ENCODE measurements at places on chromosomes 5 and 9.

- no peak for DNase-seq
These were observed 1.9 kb downstream of the MAPK9 start for GRCh38 chr5:180289966-180290365.

GRCh38 chr5:4101189-4101588, 505.6 kb downstream of the IRX1 start:
- no peak for DNase-seq

DNA sequence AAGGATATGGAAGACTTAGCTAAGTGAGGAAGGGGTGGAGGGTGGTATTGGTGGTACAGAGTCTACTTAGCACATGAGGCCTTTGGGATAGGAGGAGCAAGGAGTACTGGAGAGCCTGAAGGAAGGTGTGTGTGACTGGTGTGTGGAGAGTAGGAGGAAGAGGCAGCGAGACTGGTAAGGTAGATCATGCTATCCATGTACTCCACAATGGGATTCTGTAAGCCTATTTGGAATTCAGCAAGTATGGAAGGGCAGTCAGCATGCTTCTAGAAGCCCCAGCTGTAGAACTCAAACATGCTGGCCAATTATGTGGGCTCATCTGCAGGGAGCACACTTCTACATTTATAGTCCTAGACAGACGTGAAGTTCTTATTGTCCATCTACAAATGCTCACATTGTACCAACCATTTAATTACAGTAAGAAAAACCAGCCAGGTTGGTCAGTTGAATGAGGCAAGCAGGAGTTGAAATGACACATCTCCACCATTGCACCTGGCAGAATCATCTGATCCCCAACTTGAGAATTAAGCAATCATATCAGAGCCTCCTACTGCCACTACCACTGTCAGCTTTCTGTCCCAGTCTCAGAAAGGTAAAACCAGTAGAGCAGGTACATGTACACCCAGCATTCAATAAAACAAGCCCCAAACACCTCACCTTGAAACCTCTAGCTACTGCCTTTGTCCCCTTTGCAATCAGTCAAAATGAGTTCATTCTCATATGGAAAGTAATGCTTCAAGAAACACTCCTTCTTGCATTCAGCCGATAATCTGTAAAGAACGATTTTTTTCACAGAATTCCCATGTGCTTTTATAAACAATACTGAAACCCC, 60.9 kb upstream of the GLRX start:
- DNase-seq: no peak

GRCh38 chr5:124952079-124952478, 205.6 kb upstream of the ZNF608 start:
- DNase-seq: no peak

- no peak for DNase-seq
These were observed 164.9 kb downstream of the ESM1 start for GRCh38 chr5:54820346-54821134.

GRCh38 chr5:142445266-142445665, 120.4 kb upstream of the SPRY4 start:
- no peak for DNase-seq

DNA sequence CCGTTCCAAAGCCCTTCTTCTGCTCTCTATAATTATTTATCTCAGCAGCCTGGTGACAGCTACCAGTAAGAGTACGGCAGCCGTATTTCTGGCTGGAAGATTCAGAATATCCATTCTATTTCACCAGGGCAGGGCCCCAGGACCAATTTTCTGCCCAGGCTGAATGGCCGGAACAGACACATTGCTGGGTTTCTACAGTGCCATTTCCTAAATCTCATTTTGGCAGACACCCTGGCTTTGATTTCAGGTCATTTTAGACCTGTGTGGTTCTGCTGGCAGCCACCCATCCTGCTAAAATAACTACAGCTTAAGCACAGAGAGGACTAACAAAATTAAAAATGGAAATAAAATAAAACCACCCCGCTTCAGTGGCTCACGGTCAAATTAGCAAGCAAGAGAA, 95.0 kb downstream of the CRB2 start:
- DNase-seq: no peak

GRCh38 chr5:84287951-84288350, 96.7 kb downstream of the EDIL3 start:
- DNase-seq: no peak

DNA sequence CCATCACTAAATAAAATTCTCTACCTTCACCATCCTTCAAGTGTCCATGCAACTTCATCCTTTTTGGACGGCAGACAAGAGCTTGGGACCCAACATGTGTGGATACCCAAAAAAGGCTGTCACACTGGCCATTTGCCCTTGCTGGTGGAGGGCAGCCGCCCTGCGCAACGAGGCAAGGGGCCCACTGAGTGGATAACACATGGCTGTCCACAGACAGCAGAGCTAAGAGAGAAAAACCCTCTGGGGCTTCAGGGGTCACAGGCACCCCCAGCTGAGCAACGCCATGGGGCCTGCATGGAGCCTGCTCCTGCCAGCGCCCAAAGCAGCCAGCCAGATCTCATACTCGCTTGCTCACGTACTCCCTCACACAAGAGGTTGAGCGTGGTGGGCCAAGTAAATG, 205.9 kb upstream of the NREP start:
- DNase-seq: no peak

GRCh38 chr5:6188344-6188743, 190.0 kb downstream of the MED10 start:
- no peak for DNase-seq

DNA sequence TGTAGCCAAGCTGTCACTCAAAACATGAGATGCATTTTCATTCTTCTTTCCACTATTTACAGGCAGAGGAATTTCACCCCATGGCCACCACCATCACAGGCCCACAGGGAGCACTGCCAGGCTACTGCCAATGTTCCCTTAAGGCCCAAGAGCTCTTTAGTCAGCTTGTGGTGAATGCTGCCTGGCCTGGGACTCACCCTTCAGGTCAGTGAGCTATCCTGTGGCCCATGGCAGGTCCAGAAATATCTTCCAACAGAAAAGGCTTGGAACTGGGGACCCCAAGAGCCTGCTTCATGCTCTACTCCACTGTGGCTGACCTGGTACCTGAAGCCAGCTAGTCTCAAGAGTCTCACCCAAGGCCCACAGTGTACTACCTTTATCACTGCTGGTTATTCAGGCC, 1518.7 kb upstream of the CDH9 start:
- DNase-seq: no peak

DNA sequence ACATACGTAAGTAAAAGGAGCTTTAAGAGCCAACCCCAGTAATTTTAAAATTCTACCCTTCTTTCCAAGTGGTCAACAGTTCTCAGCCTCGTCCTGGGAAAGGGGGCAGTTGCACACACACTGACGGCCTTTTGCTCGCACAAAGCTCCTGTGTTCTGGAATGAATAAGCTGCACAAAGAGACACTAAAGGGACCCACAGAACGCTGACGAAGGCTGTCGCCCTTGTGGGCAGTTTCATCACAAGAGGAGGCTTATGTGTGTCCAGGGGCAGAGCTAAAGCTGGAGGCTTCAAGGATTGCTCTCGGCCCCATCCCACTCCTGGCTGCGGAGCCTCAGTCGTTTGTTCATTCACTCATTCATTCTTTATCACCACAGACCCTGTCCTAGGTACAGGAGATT, 67.0 kb upstream of the NEK6 start:
- no peak for DNase-seq

- DNase-seq: no peak
These were observed 188.0 kb downstream of the ELAVL2 start for GRCh38 chr9:23638011-23638410.

GRCh38 chr9:87062746-87063145, 115.4 kb upstream of the GAS1 start:
- no peak for DNase-seq

- no peak for DNase-seq
These were observed 97.9 kb upstream of the RANBP6 start for GRCh38 chr9:6113312-6113711.

DNA sequence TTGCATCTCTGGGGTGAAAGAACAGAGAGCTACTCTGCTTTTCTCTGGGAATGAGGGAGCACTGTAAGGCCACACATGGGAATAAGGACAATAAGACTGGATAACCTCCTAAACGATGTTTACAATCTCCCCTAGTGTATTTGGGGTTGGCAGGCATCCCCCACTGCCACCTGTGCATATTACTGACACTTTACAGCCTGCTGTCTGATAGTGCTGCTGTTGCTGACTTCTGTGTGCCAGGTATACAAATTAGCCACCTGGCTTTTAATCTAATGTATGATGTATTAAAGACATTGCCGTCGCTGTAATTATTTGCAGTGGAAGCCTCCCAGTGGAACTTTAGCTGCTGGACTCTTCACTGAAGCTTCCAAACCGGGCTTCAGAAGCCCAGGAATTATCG, 4.4 kb upstream of the SHISAL2B start:
- DNase-seq: no peak

DNA sequence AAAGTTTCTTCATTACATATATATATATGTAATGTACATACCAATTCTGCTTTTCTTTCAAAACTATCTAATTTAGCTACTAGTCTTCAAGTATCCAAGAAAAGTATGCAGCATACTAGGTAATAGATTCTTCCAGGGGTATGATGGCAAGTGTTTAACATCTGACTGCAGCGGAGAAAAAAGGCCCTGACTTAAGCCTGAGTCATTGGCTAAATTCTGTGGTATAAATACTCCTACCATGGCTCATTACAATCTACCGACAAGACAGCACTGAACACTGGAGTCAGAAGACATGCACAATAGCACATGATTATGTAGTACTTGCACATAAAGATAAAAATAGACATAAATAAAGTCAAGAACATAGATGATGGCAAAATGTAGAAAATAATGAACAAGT, 439.9 kb downstream of the BRINP1 start:
- DNase-seq: no peak

- no peak for DNase-seq
These were observed 4.4 kb downstream of the IL9 start for GRCh38 chr5:135891268-135891667.

DNA sequence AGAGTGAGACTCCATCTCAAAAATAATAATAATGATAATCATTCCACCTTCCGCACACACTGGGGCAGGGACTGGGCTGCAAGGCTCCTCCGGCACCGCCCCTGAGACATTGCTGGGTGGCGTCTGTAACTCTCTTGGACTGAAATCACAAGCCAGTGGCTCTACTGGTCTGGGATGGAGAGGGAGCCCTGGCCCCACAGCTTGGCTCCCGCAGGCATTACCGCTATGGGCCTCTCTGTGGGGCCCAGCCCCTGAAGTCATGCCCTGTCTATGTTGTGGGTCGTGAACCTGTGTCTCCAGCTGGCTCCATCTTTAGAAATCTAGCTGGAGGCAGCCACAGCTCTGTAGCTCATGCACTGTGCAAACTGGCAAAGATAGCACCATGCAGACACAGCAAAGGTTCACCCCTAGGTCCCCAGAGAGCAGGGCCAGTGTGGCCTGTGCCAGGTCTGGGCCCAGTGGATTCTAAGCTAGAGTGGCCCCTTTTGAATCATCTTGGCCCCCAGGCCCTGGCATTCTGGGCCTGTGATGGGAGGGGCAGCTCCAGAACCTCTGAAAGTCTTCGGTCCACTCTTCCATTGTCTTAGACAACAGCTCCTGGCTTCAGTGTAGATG, 36.1 kb upstream of the COL5A1 start:
- DNase-seq: no peak

- no peak for DNase-seq
These were observed 4.5 kb downstream of the OBP2A start for GRCh38 chr9:135550344-135550918.

DNA sequence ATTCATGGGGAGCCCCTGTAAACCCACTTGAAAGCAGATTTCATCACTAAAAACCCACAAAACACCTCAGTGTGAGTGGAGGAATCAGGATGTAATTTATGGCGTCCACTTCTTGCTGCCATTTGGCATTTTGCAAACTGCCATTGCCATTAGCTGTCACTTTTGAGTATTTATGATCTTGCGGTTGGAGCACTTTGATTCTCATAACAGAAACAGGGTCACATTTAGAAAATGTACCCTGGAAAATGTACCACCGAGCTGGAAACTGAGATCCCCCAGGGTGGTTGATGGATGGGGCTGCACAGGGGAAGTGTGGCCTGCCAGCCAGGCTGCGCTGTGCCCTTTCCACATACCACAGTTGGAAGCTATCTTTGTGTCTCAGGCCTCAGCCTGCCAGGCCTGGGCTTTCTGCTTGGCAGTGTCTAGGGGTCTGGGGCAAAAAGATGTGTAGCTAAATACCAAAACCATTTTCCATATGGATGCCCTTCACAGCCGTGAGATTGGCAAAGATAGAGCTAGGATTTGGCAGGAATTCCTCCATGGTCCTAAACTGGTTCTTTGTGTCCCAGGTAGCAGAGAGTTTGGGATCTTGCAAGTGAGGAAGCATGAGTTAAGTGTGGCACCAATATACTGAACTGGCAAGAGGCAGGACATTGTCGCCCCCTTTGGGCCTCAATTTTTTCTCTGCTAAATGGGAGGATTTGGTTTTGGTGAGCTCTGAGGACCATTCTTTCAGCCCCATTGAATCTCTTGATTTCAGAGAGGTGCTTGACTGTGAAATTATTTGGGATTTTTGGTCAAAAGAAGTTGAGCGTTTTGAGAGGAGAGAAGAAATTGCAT, 46.2 kb downstream of the GALNT10 start:
- no peak for DNase-seq

All from stimulated activated CD8-positive, alpha-beta memory T cell treated with anti-CD3 and anti-CD28 coated beads, Interleukin-2, amount 100 ng/mL, for 1 hour (primary cell).